ENCODE measurements at places on chromosomes 5 and 9.
A peak's percentile ranks its signal among the peaks of the same experiment; 100 is the strongest.

DNA sequence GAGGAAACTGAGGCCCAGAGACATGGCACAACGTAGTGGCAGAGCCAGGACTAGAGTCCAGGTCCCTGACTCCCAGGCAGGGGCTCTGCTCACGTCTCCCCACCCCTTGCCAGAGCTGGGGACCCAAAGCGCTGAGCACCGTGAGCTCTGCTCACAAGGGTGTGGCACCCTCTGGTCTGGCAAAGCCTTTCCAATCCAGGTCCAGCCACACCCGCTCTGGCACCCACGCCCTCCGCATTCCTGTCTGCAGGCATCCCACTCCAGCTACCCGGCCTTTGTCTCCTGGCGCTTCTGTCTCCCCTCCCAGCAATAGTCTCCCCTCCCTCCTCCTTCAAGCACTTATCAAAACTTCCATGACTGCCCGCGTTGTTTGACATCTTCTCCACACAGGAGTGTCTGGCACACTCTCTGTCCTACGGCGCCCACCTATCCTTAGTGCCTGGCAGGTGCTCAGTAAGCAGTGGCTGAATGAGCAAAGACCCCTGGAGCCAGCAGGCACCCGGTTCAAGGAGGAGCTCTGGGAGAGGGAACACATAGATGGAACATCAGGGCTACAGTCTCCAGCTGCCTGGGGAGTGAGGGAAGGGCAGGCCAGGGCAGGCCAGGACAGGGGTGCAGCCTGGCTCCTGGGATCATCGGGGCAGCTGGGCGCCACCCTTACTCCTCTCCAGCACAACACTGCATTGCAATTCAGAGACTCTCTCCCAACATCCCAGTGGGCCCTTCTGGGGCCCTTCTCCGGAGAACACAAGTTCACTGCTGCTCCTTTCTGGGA is 12.0 kb downstream of the HIGD2A start:
- DNase-seq = no peak

- no peak for DNase-seq
These were observed 6.4 kb downstream of the FPGS start for GRCh38 chr9:127809002-127809539.

GRCh38 chr9:106960258-106960657 is 97.3 kb downstream of the ZNF462 start:
- DNase-seq = no peak

- DNase-seq = no peak
These were observed 39.1 kb downstream of the ANGPTL2 start for GRCh38 chr9:127083138-127083980.

DNA sequence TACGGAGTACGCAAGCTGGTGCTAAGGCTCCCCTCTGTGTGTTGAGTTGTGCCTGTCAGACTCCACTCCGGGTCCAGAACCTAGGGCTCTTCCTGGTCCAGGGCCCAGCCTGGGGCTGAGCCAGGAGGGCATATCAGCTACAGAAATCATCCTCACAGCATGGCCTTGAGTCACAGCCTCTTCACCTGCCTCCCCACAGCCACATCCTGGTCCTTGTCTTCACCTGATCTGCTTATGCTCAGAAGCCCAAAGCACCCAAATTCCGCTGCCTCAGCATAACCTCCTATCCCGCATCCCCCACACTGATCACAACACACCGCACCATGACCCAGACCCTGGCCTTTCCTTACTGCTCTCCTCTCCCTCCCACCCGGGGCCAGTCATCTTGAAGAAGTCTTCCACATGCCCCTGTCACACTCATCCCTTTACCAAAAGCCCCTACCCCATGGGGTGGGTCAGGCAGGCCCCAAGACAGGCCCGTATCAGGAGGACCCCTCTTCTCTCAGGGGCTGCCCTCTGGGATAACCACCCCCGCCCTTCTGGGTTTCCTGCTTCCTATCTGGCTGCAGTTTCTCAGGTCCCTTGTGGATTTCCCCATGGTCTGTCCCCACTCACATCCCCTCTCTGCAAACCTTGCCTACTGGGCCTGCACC is 1.3 kb upstream of the IL3 start:
- no peak for DNase-seq

DNA sequence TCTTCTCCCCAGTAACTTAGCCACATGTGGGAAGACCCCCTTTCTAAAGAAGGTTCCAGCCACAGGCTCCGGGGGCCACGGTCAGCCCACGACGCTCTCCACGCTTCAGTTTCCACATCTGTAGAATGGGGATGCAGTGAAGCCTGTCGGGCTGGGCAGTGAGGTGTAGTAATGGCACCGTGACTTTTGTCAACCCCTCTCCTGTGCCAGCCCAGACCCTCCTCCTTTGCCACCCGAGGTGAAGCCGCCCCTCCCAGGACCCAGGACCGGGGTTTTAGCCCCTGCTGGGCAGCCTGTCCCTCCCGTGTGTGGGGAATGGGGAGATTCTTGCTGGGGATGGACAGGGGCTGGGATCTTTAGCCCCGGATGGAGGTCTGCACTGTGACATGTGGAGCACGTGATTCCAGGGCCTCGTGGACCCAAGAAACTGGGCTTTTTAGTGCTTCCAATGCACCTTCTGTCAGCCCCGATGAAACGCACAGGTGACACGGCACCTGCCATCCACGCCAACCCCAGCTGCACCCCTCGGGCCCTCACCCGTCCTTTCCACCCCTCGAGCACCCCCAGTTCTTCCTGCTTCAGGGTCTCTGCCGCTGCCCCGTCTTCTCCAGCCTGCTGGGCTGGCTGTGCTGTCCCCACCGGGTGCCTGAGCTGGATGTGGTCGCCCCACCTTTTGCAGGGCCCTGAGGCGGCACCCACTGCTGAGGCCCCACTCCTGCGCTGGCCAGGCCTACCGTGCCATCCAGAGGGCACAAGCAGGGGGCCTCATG is 13.4 kb upstream of the RNU6ATAC start:
- no peak for DNase-seq

GRCh38 chr9:99726758-99727157 is 94.9 kb upstream of the NR4A3 start:
- no peak for DNase-seq

DNA sequence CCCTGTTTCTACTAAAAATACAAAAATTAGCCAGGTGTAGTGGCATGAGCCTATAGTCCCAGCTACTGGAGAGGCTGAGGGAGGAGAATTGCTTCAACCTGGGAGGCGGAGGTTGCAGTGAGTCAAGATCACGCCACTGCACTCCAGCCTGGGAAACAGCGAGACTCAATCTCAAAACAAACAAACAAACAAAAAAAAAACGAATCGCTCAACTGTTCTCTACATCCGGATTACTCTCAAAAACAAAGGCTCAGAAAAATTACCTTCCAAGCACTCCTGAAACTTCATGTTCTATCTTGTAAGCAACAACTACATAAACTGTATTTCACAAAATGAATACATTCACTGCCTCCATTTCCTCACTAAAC is 14.0 kb downstream of the UBAP2 start:
- DNase-seq = no peak

DNA sequence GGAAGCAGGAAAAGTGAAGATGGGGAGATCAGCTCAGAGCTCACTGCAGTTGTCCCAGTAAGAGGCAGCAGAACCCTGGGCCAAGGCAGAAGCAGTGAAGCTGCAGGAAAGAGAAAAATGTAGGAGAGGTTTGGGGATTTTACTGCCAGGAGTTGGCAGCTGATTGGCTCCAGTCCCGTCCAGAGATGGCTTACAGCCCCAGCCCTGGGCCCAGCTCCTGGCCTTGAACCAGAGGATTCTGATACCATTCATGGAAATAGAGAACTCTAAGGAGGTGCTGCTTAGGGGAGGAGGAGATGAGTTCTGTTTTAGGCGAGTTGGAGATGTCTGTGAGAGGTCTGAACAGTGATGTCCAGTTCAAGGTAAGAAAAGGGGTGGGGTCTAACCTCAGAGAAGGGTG is 4.6 kb downstream of the MORN5 start:
- DNase-seq = no peak

GRCh38 chr5:160105686-160106360 is 13.4 kb downstream of the PWWP2A start:
- no peak for DNase-seq

DNA sequence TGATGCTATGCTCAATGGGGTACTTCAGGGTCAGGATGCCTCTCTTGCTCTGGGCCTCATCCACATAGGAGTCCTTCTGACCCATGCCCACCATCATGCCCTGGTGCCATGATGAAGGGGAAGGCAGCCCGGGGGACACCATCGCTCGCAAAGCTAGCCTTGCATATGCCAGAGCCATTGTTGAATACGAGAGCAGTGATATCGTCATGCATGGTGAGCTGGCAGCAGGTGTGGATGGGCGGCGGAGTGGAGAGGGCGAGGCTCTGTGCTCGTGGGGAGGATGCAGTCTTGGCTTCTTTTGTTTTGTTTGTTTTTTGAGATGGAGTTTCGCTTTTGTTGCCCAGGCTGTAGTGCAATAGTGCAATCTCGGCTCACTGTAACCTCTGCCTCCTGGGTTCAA is 17.2 kb upstream of the SPZ1 start:
- no peak for DNase-seq

DNA sequence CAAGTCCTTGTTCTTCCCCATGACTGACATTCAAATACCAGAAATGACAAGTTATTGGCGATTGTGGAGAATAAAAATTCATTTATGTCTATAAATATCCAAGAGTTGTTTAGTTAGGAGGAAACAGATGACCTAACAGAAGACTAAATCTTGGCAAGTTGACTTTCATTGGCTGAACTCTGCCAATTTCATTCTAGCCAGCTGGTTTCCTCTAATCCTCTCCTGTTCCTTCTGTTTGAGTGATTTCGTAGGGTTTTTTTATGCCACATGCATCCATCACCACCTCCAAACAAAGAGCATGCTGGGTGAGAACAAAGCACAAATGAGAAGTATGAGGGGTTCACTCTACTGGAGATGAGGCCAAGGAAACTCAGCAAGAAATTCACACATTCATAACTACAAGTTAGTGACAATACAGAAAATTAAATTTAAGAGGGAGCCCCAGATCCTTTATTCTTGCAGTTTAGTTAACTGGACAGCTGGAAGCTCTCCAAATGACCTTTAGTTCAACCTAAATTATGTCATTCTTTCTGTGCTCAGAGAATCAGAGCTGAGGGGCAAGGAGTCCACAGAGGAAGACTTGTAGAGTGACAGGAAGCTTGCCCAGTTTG is 932.0 kb downstream of the TLE4 start:
- no peak for DNase-seq

- no peak for DNase-seq
These were observed 28.6 kb upstream of the TNC start for GRCh38 chr9:115146581-115147021.

GRCh38 chr5:55338810-55339243 is 31.0 kb downstream of the MTREX start:
- no peak for DNase-seq

DNA sequence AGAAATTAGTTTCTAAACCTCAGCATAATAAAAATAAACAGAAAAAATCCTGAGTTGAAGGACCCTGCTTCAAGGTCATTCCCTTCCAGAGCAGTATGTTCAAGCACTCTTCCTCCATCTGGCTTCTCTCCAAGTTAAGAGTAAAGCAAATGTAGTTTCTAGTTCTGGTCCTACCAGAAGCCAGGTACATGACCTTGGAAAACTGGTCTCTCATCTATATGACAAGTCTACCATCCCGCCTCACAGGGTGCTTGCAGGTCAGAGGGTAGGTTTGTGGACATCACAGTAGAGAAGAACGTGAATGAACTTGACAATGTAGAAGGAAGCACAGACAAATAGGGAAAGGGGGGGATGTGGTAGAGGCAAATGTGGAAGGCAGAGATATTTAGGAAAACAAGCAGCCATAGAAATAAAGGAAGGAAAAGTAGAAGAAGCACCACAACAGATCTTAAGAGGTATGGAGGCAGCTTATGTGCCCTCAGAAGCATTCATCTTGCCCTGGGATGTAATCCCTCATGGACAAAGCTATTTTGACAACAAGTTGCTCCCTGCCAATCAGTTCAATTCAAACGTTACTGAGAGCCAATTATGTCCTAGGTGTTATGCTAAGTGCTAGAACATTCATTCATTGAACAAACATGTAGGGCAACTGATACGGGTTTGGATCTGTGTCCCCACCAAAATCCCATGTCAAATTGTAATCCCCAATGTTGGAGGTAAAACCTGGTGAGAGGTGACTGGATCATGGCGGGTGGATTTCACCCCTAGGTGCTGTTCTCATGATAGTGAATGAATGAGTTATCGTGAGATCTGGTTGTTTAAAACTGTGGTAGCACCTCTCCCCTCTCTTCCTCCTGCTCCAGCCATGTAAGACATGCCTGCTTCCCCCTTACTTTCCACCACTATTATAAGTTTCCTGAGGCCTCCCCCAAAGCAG is 23.7 kb upstream of the CTNNAL1 start:
- DNase-seq = peak; percentile 2

DNA sequence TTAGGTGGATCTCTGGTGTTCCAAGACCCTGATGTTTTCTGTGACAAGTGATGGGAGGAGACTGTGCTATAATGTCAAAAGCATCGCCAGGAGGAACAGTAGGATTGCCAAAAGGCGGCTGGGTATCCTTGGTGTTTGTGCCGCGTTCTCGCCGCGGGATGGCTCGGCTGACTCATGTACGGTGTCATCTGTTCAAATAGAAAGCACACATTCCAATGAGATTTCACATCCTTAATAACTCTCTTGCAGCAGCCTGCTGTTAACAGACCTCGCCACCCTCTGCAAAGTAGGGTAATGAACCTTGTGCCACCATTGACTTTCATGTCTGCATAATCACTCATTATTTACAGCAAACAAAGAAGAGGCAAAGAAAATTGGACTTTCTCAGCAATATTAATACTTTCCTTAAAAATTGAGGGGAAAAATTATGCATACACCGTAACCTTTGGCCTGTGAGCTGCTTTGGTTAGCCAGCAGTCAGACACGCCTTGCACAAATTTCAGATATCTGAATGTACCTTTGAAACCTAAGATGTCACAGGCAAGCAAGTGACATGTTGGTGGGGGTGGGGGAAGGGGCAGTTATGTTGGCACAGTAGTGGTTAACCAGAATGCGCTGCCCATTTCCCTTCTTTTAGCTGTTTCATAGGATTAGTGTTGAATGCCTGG is 289.4 kb downstream of the EFNA5 start:
- DNase-seq = no peak
